ENCODE measurements at places on chromosomes 6 and 20. TPM values are rescaled to one million over a fixed set of nuclear protein-coding genes. Genes with fewer than 3 reads are reported as not detected.

Gene SMIM8
- 10.9 TPM for total RNA-seq

Gene DLL1
- total RNA-seq, result not detected

Gene BPI
- total RNA-seq, result not detected

Gene SYNE1
- total RNA-seq, result 79.2 TPM

Gene BTNL2
- not detected for total RNA-seq

Gene SLC22A16
- not detected for total RNA-seq

Gene LTB
- total RNA-seq, result 2,468 TPM

Gene SOBP
- 0.27 TPM for total RNA-seq

Gene EIF6
- 118 TPM for total RNA-seq

Gene EYS
- not detected for total RNA-seq

Gene PLA2G7
- not detected for total RNA-seq

Gene CDSN
- not detected for total RNA-seq

Gene PPP1R16B
- 102 TPM for total RNA-seq

Gene CALHM4
- not detected for total RNA-seq

Gene GABRR1
- not detected for total RNA-seq

Gene KCNK15
- 0.25 TPM for total RNA-seq

Gene PPIL6
- 0.29 TPM for total RNA-seq

Gene GGTLC1
- total RNA-seq, result not detected

Gene MEI4
- total RNA-seq, result not detected

Gene B3GAT2
- not detected for total RNA-seq

Gene ASIP
- total RNA-seq, result not detected

Gene LIN28B
- total RNA-seq, result not detected

Gene C4B
- total RNA-seq, result 4.2 TPM

Gene CCN6
- not detected for total RNA-seq

Gene NKX2-4
- not detected for total RNA-seq

Gene SLC16A10
- total RNA-seq, result 1.0 TPM

Gene ISM1
- total RNA-seq, result 0.49 TPM

Gene CRIP3
- 0.27 TPM for total RNA-seq

Gene PARD6B
- 4.5 TPM for total RNA-seq

Gene MTFR2
- 14.5 TPM for total RNA-seq

Gene MUC21
- not detected for total RNA-seq

Gene ULBP3
- 0.98 TPM for total RNA-seq

Gene NUP153
- total RNA-seq, result 104 TPM

Gene LY6G6D
- total RNA-seq, result not detected

Gene MOXD1
- total RNA-seq, result 0.39 TPM

Gene GSTA1
- not detected for total RNA-seq

Gene GMPR
- total RNA-seq, result 0.49 TPM

Gene CGAS
- total RNA-seq, result 56.2 TPM

Gene CDC40
- total RNA-seq, result 33.4 TPM

Gene FOXQ1
- not detected for total RNA-seq

Gene EPHA7
- not detected for total RNA-seq

Gene SNAP91
- total RNA-seq, result not detected

Gene PERP
- 7.4 TPM for total RNA-seq

Gene TNNC2
- not detected for total RNA-seq

Gene CARMIL1
- 1.9 TPM for total RNA-seq

Gene WFDC2
- 0.34 TPM for total RNA-seq

Gene THBD
- not detected for total RNA-seq

Gene MAFB
- total RNA-seq, result 0.12 TPM

Gene DDO
- total RNA-seq, result not detected

Gene COQ3
- 7.4 TPM for total RNA-seq

Gene SMLR1
- total RNA-seq, result not detected

Gene CLDN20
- total RNA-seq, result not detected

Gene TRIM15
- total RNA-seq, result 0.76 TPM

Gene ZDHHC14
- total RNA-seq, result 20.2 TPM

Gene TPBG
- total RNA-seq, result not detected

Gene BPIFB1
- not detected for total RNA-seq

Gene MOG
- total RNA-seq, result not detected

Data from T-helper 1 cell treated with Interleukin-12 subunit alpha and Interleukin-12 subunit beta and Interleukin-4 antibody, amounts not matched to agents 30 ng/mL and 1 ng/mL, for 36 hours (primary cell).